Heart right ventricle (tissue), 16 donors: ENCODE measurements at places on chromosomes 5 and 9.

DNA sequence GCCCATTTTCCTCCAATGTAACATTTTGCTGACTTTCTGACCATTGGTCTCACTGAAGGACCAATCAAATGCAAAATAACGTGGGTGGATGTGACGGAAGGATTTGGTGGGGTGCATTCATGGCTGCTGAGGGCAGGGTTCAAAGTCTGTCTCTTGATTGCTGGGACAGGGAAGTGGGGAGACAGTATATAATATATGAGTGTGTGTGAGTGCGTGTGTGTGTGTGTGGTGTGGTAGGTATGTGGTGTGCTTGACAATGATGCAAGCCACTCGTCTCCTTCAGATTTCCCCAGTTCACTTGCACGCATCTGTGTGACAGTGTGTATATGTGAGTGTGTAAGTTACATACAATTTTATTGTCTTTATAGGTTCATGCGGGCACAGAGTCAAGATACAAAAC is 477.3 kb downstream of the DIRAS2 start:
- H3K4me1 ChIP-seq = no peaks in the 10 kb centered on the region
- H3K4me3 ChIP-seq = no peak overlapping the region
- no peaks in the 10 kb centered on the region for H3K27me3 ChIP-seq

GRCh38 chr5:40676613-40677343 is 2.9 kb upstream of the PTGER4 start:
- DNase-seq = peak; percentile 42
- peaks cover 12% of the 10 kb centered on the region for H3K27me3 ChIP-seq
- peaks cover 24% of the 10 kb centered on the region for H3K4me1 ChIP-seq

DNA sequence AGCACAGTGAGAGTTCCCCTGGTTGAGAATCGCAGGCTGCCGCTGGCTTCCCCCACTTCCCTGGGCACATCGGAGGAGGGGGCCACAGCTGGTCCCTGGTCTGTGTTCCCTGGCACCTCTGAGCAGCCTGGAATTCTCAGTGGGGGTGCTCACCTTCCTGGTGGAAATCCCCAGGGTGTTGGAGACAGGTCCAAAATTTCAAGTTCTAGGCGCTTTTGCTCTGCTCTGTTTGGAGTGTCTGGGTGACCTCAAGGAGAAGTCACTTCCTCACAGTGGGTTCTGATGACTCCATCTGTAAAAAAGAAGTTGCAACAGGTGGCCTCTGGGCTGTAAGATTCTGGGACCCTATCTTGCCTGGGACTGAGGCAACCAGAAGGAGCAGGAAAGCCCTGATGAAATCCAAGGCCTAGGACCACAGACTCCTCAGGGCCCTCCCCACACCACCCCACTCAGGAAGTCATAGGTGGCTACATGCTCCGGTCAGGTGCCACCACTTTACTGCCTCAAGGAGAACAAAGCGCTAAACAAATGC is at the start of gene TRAF1:
TRAF1 (minus strand) TSS at position 400 of the 532 bp plus-strand sequence. CDS start 721 bp downstream, outside the sequence.
- no peak for DNase-seq
- no peak within 1 kb of the TSS for H3K4me3 ChIP-seq
- H3K36me3 ChIP-seq = no peaks in the 10 kb centered on the region
- H3K27ac ChIP-seq = peak within 1 kb of the TSS; percentile 26
- peaks cover 20% of the 10 kb centered on the region for H3K4me1 ChIP-seq
- H3K27me3 ChIP-seq = no peaks in the 10 kb centered on the region

- H3K27me3 ChIP-seq = no peaks in the 10 kb centered on the region
- no peak overlapping the region for H3K27ac ChIP-seq
- H3K4me3 ChIP-seq = no peak overlapping the region
- H3K4me1 ChIP-seq = peaks cover 11% of the 10 kb centered on the region
- no peak for DNase-seq
- H3K36me3 ChIP-seq = no peaks in the 10 kb centered on the region
Observed at GRCh38 chr5:122177161-122177560, 47.8 kb downstream of the ZNF474 start.

GRCh38 chr5:162096448-162096847 is 28.9 kb downstream of the GABRG2 start:
- H3K27me3 ChIP-seq = no peaks in the 10 kb centered on the region
- no peaks in the 10 kb centered on the region for H3K4me1 ChIP-seq
- no peak overlapping the region for H3K4me3 ChIP-seq
- H3K36me3 ChIP-seq = no peaks in the 10 kb centered on the region
- no peak for DNase-seq
- no peak overlapping the region for H3K27ac ChIP-seq

DNA sequence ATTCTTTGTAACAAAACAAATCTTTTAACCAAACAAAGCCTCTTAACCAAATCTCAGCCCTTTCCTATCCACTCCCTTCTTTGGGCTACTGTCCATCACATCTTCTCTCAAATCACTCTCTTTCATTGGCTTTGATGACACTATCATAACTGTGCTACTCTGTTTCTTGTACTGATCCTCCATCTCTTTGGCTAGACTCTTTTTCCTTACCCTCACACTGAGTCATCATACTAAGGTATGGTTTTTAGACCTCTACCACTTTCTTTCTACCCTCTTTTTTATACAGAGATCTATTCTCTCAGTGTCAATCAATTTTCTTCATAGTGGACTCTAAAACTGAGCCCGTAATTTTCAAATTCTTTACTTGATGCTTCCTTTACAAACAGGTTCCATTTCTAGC is 174.9 kb downstream of the RAPGEF6 start:
- no peak for DNase-seq
- no peak overlapping the region for H3K27ac ChIP-seq
- no peaks in the 10 kb centered on the region for H3K4me1 ChIP-seq
- no peaks in the 10 kb centered on the region for H3K36me3 ChIP-seq
- H3K4me3 ChIP-seq = no peak overlapping the region
- no peaks in the 10 kb centered on the region for H3K27me3 ChIP-seq

DNA sequence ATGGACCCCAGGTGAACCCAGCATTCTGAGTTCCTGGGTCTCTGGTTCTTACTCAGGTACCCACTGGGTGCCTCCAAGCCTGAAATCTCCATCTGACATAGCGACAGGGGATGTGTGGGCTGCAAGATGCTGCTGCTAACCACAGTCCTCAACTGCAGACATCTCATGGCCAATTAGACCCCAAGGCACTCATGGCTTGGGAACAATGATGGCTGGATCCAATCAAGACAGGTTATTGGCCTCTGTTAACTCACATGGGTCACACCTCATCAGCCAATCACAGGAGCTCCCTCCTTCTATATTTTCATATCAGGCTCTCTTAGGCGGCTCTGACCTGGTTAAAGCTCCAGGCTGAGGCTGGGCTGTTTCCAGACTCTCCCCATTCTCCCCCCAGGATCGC is 57.0 kb downstream of the CXXC5 start:
- H3K36me3 ChIP-seq = no peaks in the 10 kb centered on the region
- peaks cover 28% of the 10 kb centered on the region for H3K4me1 ChIP-seq
- H3K27ac ChIP-seq = no peak overlapping the region
- no peak for DNase-seq
- H3K27me3 ChIP-seq = no peaks in the 10 kb centered on the region

GRCh38 chr5:155850370-155850769 is 476.6 kb upstream of the SGCD start:
- H3K4me3 ChIP-seq = no peak overlapping the region
- no peaks in the 10 kb centered on the region for H3K4me1 ChIP-seq
- H3K27ac ChIP-seq = no peak overlapping the region
- DNase-seq = no peak

- H3K27me3 ChIP-seq = no peaks in the 10 kb centered on the region
- H3K4me1 ChIP-seq = peaks cover 24% of the 10 kb centered on the region
- H3K27ac ChIP-seq = no peak overlapping the region
- H3K36me3 ChIP-seq = no peaks in the 10 kb centered on the region
- DNase-seq = no peak
Observed at GRCh38 chr9:107177243-107177839, 105.7 kb upstream of the RAD23B start.

DNA sequence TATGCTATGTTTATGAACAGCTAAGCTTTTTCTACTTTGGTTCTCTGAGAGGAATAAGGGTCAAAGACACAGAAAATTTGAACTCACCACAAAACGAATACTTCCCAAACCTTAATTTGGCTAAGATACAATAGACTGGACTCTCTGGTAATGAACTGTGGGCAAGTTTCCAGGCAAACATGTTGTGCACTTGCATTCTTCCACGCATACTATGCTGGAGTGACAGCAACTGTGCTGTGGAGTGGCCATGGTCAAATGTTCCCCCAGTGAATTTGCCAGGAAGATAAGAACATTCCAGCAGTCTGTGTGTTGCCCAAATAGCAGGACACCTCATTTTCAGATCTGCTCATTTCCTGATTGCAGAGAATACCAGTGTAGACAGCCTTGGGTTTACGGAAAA is 275.3 kb upstream of the IL12B start:
- DNase-seq = no peak
- peak overlapping the region; percentile 65 for H3K27ac ChIP-seq
- H3K4me1 ChIP-seq = peaks cover 4% of the 10 kb centered on the region
- no peak overlapping the region for H3K4me3 ChIP-seq

DNA sequence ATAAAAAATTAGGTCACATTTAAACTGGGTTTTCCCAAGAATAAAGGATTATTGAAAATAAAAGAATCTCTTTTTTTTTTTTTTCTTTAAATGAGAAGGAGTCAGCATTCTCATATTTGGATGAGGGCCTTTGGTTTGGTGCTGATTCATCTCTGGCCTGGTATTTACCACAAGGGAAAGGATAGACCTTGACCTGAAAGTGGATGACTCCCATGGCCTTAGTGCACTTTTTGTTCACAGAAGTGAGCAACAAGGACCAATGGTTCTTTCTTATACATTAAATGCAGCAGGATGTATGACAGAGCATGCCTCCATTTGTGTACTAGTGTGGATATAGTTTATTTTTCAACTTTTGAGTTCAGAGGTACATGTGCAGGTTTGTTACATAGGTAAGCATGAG is 6.9 kb downstream of the YTHDC2 start:
- H3K4me1 ChIP-seq = peaks cover 29% of the 10 kb centered on the region
- peaks cover 49% of the 10 kb centered on the region for H3K36me3 ChIP-seq
- DNase-seq = no peak
- no peak overlapping the region for H3K4me3 ChIP-seq

- no peak for DNase-seq
- H3K4me1 ChIP-seq = no peaks in the 10 kb centered on the region
- no peak overlapping the region for H3K4me3 ChIP-seq
- H3K36me3 ChIP-seq = no peaks in the 10 kb centered on the region
- H3K27me3 ChIP-seq = peaks cover 30% of the 10 kb centered on the region
Observed at GRCh38 chr5:77218263-77218662, 7.8 kb downstream of the PDE8B start.

- H3K27ac ChIP-seq = no peak overlapping the region
- no peak for DNase-seq
- H3K36me3 ChIP-seq = no peaks in the 10 kb centered on the region
- H3K4me1 ChIP-seq = no peaks in the 10 kb centered on the region
Observed at GRCh38 chr9:133727876-133728441, 10.2 kb downstream of the SARDH start.

DNA sequence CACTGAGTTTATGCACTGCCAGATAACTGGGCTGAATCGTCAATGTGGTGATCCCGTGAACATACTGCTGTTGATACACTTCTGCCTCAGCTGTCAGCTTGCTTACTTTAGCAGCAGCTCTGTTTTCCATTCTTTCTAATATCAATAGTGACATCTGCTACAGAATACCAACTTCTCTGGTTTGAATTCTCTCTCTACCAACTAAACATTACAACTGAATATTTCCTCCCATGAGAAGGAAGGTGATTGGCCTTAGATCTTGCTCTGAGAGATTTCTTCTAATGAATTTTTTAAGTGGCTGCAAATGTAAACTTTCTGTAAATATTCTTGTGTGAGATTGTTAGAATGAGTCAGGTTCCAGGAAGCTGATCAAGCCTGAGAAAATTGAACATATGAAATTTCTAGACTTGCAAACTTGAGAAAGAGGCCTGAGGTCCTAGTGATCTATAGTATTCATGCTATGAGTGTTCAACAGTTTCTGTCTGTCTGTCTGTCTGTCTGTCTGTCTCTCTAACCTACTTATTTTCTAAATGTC is 205.5 kb upstream of the CDKN2B start:
- DNase-seq = no peak
- no peak overlapping the region for H3K4me3 ChIP-seq
- no peaks in the 10 kb centered on the region for H3K36me3 ChIP-seq
- H3K27ac ChIP-seq = no peak overlapping the region

DNA sequence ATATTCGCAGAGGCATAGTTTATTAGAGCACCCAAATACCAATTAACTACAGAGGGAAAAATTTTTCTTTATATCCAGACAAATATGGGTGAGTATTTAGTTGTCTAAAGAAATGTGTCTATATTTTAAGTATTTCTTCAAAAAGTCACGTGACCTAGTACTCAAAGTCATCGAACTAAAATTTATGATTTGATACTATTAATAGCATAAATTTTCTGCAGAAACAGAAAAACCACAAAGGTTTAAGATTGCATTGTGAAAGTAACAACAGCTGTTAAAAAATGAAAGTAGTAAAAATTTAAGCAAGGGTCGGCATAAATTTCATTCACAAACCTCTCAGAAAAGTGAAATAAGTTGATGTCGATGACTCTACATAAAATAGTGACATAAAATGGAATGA is 323.9 kb upstream of the RORB start:
- no peak for DNase-seq
- H3K27me3 ChIP-seq = no peaks in the 10 kb centered on the region
- no peaks in the 10 kb centered on the region for H3K4me1 ChIP-seq
- no peak overlapping the region for H3K4me3 ChIP-seq

DNA sequence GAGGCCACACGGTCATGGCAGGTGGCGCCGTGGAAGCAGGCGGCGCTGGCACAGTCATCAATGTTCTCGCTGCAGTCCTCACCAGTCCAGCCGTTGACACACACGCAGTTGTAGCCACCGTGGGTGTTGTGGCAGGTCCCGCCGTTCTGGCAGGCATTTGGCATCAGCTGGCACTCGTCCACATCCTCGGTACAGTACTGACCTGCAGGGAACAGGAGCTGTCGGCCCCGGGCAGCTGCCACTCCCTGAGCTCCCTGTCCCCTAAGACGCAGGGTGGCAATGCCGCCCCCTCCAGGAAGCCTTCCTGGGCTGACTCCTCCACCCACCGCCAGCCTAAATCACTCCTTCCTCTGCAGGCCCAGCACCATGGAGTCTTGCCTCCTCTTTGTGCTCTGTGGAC is 27.2 kb downstream of the NOTCH1 start:
- H3K27ac ChIP-seq = no peak overlapping the region
- no peaks in the 10 kb centered on the region for H3K27me3 ChIP-seq
- no peak for DNase-seq
- peaks cover 30% of the 10 kb centered on the region for H3K4me1 ChIP-seq
- no peak overlapping the region for H3K4me3 ChIP-seq

DNA sequence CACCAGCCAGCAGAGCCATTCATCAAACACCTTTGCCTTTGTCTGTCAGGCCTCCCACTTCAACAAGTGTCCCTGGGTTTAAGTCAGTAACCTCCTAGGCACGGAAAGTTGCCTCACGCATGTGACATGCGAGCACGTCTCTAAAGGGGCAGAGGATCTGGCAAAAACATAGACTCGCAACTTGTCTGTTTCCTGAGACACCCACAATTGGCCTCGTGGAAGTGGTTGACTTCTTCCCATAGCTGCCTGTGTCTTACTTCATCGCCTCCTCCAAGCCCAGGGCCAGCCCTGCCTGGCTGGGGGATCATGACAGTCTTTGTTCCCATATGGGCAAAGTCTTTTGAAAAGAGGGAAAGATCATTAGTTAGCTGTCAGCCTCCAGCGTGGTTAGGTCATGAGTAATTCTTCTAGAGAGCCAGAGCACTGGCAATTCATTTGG is 35.5 kb upstream of the GLRX start:
- peaks cover 34% of the 10 kb centered on the region for H3K4me1 ChIP-seq
- no peak overlapping the region for H3K4me3 ChIP-seq
- DNase-seq = no peak
- H3K36me3 ChIP-seq = no peaks in the 10 kb centered on the region
- no peaks in the 10 kb centered on the region for H3K27me3 ChIP-seq
- peak overlapping the region; percentile 90 for H3K27ac ChIP-seq

GRCh38 chr9:121999556-121999955 is 93.6 kb downstream of the TTLL11 start:
- no peak for DNase-seq
- H3K4me1 ChIP-seq = peaks cover 19% of the 10 kb centered on the region
- H3K27me3 ChIP-seq = no peaks in the 10 kb centered on the region
- no peak overlapping the region for H3K4me3 ChIP-seq
